ENCODE measurements at places on chromosomes 4 and X.

DNA sequence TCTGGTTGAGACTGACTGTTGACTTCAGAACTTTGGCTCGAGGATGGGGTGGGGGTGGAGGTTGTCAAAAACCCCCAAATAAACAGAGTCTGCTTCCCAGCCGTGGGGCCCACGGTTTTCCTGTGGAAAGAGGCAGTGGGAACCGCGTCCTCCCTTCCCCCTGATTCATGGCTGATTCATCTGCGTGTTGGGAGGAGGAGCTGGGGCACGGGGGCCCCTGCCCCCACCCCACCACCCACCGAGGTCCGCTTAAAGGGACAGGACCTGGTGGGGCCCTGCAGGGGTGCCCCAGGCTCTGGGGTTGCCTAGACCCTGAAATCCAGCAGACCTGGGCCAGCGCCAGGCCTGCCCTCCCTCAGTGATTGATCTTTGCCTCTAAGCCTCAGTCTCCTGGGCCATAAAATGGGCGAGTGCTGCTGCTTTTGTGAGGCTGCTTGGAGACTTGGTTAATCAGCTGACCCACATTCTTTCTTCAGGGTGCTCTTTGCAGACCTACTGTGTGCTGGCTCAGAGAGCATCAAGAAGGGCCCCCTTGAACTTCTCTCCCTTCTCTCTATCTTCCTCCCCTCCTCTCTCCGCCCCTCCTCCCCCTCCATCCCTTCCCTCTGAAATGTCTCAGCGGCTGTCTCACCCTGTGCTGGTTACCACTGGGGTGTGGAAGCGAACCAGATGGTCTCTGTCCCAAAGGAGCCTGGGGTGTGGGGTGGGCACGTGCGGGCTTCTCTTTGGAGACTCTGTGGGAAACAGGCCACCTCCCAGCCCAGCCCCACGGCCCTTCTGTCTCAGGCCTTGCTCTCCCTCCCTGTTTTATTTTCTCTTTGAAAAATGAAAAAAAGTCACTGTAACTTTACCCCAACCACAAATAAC is 9.1 kb downstream of the HTRA3 start:
- DNase-seq: no peak

DNA sequence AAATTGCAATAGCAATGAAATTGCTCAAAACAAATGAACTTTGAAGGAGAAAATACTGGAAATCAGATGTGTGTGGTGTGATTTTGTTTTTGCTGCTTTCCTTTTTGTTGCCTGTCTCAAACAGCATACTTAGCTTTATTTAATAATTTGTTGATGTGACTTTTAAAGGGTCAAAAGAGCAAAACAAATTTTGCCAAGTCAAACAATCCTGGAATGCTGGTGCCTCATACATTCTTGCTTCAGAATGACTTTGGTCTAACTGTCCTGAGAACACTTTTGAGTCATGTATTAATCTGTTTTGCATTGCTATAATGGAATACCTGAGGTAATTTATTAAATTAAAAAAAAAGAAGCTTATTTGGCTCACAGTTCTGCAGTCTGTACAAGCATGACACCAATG is 3.4 kb downstream of the PF4V1 start:
- DNase-seq: no peak

- no peak for DNase-seq
Observed at GRCh38 chr4:81663368-81663767, 191.7 kb upstream of the RASGEF1B start.

DNA sequence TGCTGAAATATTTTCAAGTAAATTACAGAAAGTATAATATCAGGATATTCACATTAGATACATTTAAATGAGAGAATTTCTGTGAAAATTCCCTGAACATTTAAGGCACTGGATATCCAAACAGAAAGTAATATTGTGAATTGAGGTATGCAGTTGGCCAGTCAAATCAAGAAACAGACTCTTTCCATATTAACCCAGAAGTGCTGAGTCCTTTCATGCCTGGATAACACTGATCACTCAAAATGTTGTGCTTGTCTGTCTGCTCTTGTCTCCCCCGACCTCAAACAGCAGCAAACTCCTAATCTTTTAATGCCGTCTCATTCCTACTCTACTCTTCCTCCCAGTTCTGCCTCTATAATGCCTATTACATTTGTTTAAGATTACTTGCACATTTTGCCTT is 51.2 kb downstream of the TBC1D9 start:
- DNase-seq: no peak

DNA sequence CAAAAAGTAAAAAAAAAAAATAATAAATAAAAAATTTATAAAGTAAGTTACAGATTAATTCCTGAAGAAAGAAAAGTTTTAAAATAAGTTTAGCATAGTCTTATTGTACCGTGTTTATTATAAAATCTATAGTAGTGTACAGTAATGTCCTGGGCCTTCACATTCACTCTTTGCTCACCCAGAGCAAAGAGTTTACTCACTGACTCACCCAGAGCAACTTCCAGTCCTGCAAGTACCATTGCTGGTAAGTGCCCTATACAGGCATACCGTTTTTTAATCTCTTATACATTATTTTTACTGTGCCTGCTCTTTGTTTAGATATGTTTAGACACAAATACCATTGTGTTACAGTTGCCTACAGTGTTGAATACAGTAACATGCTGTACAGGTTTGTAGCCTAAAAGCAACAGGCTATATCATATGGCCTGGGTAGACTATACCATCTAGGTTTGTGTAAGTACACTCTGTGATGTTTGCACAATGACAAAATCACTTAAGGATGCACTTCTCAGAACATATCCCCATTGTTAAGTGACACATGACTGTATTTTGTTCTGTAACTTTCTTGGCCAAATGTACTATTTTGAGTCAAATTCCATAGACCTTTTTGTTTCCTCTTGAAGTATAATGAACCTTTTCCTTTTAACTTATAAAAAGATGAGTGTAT is 199.0 kb upstream of the NUDT6 start:
- no peak for DNase-seq

GRCh38 chr4:87109945-87110344 is 110.5 kb downstream of the KLHL8 start:
- DNase-seq: no peak

- no peak for DNase-seq
Observed at GRCh38 chrX:70446380-70447350, 2.0 kb downstream of the DLG3 start.

GRCh38 chr4:109614466-109614865 is 54.4 kb downstream of the MCUB start:
- DNase-seq: no peak

GRCh38 chr4:139975830-139976272 is 178.1 kb downstream of the MAML3 start:
- DNase-seq: no peak

GRCh38 chrX:47217121-47217851 is 1.2 kb upstream of the CDK16 start:
- no peak for DNase-seq
